Kidney epithelial cell (primary cell): ENCODE measurements at places on chromosomes 16 and 17.

- no peak for DNase-seq
Measured at GRCh38 chr17:56305007-56305406, 151.7 kb downstream of the ANKFN1 start.

- no peak for DNase-seq
Measured at GRCh38 chr16:23679986-23680336, 1.3 kb downstream of the PLK1 start.

DNA sequence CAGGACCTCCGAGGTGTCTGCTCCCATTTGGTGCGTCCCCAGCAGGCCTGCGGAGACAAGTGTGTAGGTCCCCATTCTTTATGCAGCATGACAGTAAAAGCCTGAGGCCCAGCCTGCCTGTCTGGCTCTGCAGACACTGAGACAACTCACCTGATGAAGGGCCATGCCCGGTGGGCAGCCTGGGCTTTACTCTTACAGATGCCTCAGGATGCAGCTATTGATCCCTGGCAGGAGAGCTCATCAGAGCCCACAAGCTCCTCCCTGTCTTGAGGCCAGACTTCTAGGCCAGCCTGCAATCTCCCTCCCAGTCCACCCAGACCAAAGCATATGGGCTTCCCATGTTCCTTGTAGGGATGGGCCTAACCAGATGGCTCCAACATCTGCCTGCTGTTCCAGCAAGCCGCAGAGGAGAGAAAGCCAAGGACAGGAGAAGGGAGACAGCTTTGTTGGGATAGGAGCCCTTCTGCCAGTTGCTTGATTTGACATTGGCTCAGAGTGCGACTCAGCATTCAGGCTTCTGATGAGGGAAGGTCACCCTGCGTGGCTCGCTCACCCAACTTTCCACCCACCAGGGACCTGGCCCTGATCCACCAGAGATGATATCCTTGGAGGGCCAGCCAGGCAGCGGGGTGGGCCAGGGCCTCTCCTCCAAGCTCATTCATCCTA, 87.5 kb downstream of the SOCS1 start:
- DNase-seq = no peak

DNA sequence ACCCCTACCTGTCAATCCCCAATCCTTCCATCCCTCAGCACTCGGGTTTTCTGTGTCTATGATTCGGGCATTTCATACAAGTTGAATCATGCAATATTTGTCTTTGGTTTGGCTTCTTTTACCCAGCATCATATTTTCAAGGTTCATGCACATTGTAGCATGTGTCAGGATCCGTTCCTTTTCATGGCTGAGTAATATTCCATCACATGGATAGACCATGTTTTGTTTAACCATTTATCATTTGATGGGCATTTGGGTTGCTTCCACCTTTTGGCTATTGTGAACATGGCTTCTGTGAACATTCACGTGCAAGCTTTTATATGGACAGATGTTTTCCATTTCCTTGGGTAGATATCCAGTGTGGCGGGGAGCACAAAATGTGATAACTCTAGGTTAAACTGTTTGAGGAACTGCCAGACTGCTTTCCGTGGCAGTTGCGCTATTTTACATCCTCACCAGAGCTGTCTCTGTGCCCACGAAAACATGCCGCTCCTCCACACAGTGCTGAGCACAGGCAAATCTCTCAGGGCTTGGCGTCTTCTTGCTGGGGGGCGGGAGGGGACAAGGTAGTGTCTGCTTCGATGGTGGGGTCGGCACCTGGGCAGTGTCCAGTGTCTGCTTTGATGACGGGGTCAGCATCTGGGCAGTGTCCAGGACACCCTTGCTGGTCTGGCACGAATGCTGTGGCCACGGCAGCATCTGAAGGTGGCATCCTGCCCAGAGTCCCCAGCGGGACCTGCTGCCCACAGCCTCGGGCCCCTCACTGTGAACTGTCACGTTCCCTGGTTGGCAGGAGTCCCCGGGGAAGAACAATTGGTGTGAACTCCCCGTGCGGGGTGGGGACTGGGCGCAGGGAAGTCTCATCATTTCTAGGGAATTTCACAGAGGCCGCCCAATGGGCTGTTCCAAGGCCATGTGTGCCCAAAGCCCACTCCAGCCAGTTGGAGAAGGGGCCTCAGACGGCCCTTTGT, 32.4 kb upstream of the JPH3 start:
- no peak for DNase-seq
